ENCODE measurements at places on chromosomes 16 and 17.

- no peak for DNase-seq
Measured at GRCh38 chr17:27338536-27338985, 44.6 kb downstream of the WSB1 start.

- no peak for DNase-seq
Measured at GRCh38 chr17:63950940-63951907, 19.1 kb upstream of the CD79B start.

DNA sequence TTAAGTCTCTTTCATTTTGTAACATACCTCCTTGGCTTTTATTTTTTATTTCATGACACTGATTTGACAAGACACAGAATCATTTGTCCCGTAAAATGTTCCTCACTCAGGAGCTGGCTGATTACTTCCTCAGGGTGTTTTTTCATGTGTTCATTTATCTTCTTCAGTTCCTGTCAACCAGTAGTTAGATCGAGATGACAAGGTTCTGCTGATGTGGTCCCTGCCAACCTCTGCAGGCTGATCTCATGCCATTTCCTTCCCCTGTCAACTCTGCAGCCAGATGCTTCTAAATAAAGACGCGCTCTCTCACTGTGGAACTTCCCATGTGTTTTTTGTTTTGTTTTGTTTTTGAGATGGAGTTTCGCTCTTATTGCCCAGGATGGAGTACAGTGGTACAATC is 8.1 kb upstream of the CXCL16 start:
- no peak for DNase-seq

GRCh38 chr16:23726710-23727109 is 13.7 kb upstream of the ERN2 start:
- no peak for DNase-seq

DNA sequence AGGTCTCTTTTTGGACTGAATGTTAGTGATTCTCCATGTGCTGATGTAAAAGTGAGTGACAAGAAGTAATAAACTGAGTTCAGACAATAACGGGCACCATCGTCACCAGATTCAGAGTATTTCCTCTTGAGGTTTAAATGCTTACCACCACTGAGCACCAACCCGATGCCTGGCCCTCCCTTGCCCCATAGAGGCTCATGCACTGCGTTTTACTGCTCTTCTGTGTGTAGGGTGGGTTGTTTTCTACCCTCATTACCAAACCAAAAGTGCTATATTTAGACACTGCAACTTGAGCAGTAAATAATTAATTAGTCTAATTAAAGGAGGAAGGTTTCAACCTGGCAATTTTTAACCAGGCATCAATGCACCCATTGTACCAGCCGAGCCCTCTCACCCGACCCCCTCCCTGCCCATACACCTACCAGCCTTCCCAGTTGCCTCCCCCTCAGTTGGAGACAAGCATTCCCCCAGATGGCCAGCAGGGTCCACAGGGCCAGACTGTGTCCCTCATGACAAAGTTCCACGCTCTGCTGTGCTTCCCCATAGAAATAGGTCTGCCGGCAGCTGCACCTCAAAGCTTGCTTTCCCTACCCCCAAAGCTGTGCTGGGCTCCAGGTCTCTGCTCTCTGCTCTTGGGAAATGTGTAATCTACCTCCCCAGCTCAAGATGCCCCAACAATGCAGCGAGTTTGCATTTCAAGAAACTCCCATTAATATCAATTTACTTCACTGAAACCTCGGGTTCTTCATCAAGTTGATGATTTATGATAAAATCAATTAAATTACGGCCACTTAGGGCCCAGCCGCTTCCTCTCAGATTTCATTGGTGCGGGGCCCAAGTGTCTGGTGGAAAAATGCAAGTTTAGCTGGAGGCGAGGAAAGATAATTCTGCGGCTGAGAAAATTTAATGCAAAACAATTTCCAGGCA is 16.0 kb downstream of the HOXB4 start:
- no peak for DNase-seq

DNA sequence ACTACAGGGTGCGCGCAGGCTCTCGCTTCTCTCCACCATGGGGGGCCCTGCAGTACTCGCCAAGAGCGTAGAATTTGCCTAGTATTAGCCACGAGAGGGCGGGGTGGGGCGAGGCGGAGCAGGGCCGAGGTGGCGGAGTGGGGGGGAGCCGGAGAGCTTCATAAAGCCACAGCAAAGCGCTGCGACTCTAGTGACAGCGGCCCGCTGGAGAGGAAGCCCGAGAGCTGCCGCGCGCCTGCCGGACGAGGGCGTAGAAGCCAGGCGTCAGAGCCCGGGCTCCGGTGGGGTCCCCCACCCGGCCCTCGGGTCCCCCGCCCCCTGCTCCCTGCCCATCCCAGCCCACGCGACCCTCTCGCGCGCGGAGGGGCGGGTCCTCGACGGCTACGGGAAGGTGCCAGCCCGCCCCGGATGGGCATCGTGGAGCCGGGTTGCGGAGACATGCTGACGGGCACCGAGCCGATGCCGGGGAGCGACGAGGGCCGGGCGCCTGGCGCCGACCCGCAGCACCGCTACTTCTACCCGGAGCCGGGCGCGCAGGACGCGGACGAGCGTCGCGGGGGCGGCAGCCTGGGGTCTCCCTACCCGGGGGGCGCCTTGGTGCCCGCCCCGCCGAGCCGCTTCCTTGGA is at the start of gene TBX21:
TBX21 (plus strand) TSS at position 190 of the 627 bp plus-strand sequence; CDS start at position 409, 219 bp downstream.
- DNase-seq, result no peak

DNA sequence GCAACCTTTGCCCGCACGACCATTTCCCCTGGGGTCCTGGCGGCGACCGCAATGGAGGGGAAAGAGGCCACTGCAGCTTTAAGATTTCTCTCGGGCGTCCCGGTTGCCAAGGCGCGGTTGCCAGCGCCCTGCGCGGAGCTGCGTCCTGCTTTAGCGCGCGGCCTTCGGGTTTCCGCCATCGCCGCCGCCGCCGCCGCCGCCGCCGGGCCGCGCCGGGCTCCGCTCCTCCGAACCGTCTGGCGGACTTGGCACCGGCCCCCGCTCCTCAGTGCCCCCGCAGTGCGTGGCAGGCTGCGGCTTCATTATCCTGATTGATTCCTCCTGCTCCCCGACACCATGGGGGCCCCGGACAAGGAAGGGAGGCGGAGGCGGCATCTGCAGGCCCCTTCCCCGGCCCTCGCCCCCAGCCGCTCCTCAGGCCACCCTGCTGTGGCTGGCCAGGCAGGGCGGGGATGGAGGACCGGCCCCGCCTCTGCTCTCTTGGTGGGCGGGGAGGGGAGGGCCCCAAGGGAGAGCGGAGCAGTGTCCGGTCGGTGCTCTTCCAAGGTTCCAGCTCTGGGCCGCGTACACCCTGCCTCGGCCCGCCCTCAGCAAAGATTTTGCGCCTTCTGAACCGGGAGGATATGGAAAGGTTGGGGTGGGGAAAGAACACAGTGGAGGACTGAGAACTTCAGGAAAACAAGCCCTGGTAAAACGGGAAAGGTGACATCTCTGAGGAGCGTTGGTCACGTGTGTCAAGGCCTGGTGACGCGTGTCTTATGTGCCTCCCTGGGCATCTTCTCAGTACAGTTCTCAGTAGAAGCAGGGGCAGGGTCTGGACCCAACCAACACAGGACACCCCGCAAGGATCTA is 34.0 kb downstream of the NEUROD2 start:
- peak; percentile 51 for DNase-seq

DNA sequence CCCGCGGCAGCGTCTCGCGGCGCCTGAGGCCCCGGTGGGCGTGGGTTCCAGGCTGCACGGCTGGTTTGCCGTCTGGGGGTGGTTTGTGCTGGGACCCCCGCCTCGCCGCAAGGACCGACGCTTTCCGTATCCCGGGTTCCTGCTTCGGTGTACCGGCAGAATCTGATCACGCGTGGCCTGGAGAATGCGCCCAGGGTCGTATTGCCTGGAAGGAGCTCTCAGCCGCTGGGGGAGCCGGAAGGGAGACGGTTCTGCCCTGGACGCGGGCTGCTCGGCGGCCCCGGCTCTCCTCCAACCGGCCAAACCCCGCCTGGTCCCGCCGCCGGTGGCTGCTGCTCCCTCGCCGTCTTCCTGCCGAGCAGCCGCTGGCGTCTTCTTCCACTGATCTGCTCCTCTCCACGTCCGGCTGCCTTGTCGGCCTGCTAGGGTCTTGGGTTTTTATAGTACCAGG is 39.8 kb downstream of the ZNF778 start:
- DNase-seq, result no peak

DNA sequence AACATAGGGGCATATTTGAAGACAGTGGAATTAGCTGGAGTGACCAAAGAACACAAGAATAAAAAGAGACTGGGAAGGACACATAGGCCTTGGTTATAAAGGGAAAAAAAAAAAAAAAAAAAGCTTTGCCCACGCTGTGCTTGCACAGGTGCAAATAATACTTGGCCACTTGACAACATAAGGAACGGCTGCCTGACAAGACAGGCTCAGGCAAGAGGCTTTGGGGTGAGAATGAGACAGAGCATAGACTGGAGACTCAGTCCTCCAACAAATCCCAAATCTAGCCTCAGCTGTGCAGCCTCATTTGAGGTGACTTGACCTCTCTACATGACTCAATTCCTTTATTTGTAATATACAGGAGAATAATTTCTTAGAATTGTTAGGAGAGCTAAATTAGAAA is 332.8 kb upstream of the DYNLRB2 start:
- no peak for DNase-seq

- DNase-seq, result no peak
Measured at GRCh38 chr16:64051824-64052223, 1070.0 kb downstream of the CDH11 start.

GRCh38 chr16:89172528-89173173 is 1.1 kb downstream of the CDH15 start:
- DNase-seq, result peak; percentile 49

GRCh38 chr16:27638833-27639560 is 89.1 kb downstream of the KATNIP start:
- no peak for DNase-seq

GRCh38 chr17:752620-753219 is 656 bp upstream of the GEMIN4 start:
- peak; percentile 52 for DNase-seq

DNA sequence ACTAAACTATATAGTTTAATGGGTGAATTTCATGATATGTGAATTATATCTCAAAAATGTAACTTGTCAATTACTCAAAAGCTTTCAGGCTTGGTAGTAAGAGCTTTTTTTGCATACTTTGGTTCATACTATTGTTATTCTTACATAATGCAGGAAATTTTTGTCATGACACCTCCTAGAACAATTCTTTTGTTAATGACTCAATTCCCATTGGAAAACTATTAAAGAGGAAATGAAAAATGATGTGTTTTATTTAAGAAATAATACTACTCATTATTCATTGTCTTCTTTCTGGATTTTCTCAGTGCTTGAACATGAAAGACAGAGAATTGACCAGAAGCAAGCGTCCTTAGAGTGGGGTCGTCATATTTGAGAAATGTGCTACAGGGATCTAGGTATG is 196.4 kb upstream of the KCNJ16 start:
- no peak for DNase-seq

GRCh38 chr17:49514071-49514721 is 19.1 kb downstream of the NGFR start:
- DNase-seq, result no peak

GRCh38 chr17:32161029-32161428 is 18.7 kb downstream of the RHOT1 start:
- DNase-seq, result no peak

DNA sequence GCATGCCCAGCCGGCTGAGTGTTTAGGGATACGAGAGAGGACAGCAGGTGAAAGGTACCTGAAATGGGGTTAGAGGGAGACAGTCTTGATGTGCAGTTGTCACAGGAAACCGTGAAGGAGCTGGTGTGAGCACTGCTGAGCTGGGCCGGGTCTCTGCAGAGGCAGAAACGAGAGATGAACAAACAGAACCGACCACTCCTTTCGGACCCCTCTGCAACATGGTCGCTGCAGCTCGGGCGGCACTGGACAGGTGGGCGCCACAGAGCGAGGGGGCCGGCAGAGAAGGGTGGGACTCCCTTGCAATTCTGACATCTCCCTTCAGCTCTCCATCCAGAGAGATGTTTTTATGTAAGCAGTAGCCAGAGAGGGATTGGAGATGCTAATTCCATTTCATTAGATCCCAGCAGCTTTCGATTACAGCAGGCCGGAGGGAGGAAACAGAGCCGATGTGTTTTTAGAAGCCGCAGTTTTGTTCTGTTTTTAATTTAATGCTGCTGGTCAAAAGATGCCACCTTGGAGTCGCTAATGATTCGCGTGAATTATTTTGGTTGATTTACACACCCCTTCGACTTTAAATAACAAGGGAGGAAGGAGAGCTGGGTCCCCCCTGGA is 86.3 kb upstream of the RPL38 start:
- DNase-seq, result no peak

- DNase-seq, result no peak
Measured at GRCh38 chr17:11786711-11787438, 188.6 kb downstream of the DNAH9 start.

DNA sequence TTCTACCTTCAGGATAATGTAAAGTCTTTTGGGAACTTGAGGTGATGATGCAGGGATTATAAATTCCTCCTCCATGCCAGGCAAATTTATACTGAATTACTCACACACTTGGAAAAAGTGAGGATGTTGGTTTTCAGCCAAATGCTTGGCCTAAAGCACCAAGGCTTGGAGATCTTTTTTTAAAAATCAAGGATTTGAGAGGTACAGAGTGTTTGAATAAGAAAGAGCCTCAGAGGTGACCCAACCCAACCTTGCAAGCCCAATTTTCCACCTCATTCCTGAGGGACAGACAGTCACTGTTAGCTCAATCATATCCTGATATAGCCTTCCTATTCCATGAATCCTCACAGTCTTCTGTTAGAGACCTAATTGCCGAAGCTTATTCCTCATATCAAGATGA is 14.0 kb downstream of the GRIN2A start:
- DNase-seq, result no peak

DNA sequence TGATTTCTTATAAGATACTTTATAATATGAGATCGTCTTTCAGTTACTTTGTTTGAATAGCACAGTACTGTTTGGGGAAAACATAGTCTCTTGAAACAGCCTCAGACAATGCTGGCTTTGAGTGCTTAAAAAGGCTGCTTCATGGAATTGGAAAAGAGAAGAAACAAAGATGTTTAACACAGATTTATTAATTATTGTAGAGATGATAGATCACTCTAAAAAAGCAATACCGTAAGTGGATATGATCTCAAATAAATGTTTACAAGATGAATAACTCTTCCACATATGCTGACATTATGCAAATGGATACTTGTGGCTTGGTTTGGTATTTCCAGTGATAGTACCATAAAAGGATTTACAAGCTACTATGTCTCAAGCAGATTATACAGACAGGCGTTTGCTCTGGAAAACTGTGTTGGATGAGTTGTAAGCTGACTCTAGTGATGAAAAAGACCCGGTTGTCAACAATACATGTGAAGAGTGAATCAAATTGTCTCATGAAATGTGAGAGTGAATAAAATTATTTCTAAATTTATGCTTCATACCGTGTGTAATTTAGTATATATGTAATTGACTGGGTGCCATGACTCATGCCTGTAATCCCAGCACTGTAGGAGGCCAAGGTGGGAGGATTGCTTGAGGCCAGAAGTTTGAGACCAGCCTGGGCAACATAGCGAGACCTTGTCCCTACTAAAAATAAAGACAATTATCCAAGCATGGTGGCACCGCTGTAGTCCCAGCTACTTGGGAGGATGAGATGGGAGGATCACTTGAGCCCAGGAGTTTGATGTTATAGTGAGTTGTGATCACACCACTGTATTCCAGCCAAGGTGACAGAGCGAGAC is 105.4 kb downstream of the FTO start:
- DNase-seq, result no peak
